Central memory CD4-positive, alpha-beta T cell (primary cell): ENCODE measurements at places on chromosomes 3 and 15.

DNA sequence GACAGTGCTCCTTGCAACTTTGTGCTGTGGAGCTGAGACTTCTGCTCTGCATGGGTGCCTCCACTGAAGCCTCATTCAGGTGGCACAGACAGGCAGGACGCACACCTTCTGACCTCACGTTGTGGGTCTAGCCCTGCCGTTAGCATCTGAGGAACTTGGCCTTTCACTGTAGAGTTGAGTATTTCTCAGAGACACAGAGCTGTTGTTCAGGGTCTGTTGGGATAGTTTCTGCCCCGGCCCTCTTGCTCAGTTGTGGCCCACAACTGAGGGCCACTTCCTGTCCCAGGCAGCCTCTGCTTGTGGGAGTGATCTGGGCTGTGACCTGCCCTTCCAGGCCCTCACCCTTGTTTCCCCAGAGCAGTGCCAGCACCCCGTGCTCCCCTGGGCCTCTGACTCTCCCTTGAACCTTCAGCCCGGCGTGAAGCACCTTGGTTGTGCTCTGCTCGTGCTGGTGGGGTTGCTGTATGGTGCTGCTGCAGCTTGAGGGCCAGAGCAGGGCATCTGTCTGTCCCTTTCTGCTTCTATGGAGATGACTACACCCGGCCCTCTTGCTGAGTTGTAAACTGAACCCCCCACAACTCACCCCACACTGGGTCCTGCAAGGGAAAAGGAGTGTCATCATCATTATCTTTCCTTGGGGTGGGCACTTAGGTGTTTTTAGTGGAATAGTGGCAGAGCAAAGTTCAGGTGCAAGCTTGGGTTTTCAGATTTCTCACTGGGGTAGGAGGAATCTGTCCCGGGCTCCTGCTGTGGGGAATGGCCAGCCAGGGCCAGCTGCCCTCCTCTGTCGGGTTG lies 11.7 kb downstream of the BAHD1 start:
- DNase-seq, result no peak

DNA sequence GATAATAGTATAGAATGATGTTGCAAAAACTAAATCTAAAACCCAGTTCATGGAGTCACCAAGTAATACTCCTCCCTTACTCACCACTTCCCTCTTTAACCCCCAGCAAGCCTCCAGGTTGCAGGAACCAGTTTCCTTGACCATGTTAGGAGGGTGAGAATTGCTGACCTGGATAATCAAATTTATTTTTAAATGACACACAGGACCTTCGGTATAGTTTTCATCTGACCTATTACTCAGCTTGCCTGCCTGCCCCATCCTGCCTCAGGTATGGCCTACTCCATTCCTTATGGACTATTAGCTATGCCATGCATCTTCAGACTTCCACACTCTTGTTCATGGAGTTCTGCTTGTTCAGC lies 883 bp downstream of the RTP4 start:
- DNase-seq, result no peak

GRCh38 chr3:101333883-101334282 lies 13.5 kb upstream of the IMPG2 start:
- no peak for DNase-seq

DNA sequence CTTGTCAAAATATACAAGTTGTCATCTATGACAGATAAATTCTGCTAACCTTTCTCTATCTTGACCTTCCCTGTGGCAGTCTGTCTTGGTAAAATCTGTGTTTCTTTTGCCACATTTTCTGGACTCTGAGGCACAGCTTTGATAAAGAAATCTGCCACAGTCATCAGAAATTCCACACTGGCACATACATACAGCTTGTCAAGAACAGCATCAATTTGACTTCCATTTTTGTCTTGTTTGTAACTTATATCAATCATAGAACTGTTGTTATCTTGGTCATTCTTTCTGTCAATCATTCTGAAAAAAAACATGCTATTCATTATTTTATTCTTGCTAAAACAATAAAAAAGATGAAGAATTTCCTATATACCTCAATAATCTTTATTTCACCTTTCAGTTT lies 130.8 kb downstream of the VPS13C start:
- no peak for DNase-seq

GRCh38 chr3:146035366-146035765 lies 125.6 kb downstream of the PLOD2 start:
- DNase-seq, result no peak

DNA sequence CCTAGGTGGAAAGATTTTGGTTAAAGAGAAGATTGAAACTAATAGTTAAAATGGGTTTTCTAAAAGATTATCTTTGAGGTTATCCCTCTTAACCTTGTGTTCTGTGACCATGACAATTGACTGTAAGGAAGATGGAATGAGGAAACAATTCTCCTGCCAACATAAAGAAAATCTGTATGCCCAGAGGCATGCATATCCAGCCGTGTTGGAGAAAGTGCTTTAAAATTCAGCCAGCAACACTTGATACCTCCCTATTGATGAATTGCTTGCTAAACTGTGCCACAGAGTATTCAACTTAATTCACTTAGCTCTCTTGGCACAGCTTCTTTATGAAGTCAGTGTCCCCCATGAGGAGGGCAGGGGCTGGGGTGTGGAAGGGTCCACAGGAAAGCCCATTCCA lies 203.5 kb downstream of the UBE2E2 start:
- DNase-seq, result no peak
